ENCODE measurements at places on chromosomes 6 and 20. TPM values are rescaled to one million over a fixed set of nuclear protein-coding genes. Genes with fewer than 3 reads are reported as not detected.

C6orf132 gene
- total RNA-seq, result 1.8 TPM

MCHR2 gene
- total RNA-seq, result not detected

ZSWIM1 gene
- 6.0 TPM for total RNA-seq

PNLDC1 gene
- 0.06 TPM for total RNA-seq

GPR6 gene
- total RNA-seq, result not detected

NMBR gene
- total RNA-seq, result not detected

MCCD1 gene
- total RNA-seq, result not detected

MAS1 gene
- total RNA-seq, result not detected

F13A1 gene
- total RNA-seq, result not detected

CMTR1 gene
- total RNA-seq, result 17.7 TPM

RTN4IP1 gene
- total RNA-seq, result 8.9 TPM

RAD21L1 gene
- total RNA-seq, result 0.09 TPM

TFAP2C gene
- total RNA-seq, result 16.7 TPM

CLPSL2 gene
- 1.2 TPM for total RNA-seq

VSX1 gene
- total RNA-seq, result 1.2 TPM

BLTP3A gene
- total RNA-seq, result 6.1 TPM

HTR1E gene
- total RNA-seq, result not detected

Data from A549 treated with CORT108297 at 1 μM for 4 hours (cell line).